ENCODE measurements at places on chromosomes 6 and 20. TPM values are rescaled to one million over a fixed set of nuclear protein-coding genes. Genes with fewer than 3 reads are reported as not detected.

GRCh38 chr6:40738551-40739193 lies 151.5 kb upstream of the LRFN2 start:
- peak; percentile 71 for DNase-seq

GRCh38 chr6:88670369-88670768 lies 293.0 kb downstream of the RNGTT start:
- no peak for DNase-seq

DNA sequence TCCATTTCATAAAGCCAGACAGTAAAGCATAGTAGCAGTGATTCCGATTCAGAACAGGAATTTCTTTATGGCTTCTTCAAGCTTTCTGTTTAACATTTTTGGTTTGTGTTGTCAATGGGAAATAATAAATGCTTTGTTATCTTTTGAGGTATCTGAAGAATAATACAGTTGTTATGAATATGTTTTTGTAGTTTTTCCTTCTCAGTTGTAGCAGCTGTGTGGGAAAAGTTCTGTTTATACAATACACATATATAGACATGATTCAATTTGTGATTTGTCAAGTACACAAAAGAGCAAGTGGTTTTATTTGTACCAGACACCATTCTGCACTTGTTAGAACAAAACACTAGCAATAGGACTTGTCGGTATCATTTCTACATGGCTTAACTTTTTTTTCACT lies 96.6 kb downstream of the CDYL start:
- no peak for DNase-seq

DNA sequence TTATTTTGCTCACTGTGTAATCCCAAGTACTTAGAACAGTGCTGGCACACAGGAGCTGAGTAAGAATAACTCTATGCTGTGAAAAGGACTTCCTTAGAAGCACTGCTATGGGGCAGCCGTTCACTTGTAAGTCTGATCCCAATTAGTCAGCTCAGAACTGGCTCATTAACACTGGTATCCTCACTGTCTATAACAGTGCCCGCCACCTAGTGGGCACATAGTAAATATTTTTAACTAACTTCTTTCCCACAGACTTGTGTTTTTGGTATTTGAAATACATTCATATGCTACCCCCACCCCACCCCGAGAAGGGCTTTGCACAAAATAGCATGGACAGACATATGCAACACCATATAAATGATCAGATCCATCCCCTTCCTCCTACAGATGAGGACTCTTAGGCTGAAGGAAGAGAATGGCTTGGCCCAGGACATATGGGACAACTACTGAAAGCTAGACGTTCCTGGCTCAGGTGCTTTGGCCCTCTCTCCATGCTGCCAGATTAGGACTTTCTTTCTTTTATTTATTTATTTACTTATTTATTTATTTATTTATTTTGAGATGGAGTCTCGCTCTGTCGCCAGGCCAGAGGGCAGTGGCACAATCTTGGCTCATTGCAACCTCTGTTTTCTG lies 47.1 kb downstream of the DST start:
- peak; percentile 60 for DNase-seq

DNA sequence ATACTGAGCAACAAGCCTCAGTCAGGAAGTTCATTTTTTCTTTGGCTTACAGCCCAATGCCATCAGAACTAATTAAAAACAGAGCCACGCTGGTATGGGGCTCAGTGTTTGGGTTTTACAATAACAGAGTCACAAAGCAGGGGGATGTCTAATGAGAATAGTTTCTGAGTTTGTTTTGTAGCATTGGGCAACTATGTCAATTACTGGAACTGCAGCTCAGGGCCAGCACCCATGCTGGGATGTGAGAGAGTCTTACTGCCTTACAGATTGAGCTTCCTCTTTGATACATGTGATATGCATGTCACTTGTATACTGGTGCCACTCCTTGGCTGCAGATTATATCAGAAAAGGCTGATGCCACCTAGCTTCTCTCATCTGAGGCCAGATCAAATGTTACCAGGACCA lies 117.6 kb downstream of the TFAP2B start:
- peak; percentile 74 for DNase-seq

GRCh38 chr6:169800668-169801395 lies 49.4 kb downstream of the ERMARD start:
- DNase-seq, result no peak

DNA sequence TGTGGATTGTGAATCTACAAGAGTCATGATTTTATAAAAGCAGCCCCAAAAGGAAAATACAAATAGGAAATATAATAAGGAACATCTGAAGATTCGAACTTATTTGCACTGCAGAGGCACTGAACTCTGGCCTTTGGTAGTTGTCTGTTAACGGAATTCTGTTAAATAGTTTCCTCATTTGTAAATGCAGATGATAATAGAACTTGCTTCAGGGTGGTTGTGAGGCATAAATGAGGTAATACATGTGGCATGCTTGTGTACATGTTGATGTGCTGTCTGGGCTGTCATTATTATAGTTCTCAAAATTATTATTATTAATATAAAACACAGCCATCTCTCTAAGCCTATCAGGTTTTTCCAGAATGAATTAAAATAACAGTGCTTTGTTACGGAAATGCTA lies 302.0 kb downstream of the NRN1 start:
- peak; percentile 44 for DNase-seq

DNA sequence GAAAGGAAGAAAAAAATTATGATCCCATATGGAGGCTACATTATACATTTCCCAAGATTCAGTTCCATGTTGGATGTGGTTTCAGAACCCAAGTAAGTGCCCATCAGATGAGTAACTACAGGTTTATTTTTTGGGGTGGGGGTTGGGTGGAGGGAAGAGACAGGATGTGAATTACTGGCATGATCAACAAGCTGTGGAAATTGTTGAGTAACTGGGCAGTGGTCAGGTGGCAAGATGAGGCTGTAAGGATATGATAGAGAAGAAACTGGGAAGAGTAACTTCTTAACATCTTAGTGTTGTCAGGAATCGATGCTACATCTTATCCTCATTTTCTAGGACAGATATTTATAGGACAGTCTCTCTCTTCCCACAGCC lies 153.5 kb downstream of the CFAP61 start:
- no peak for DNase-seq

DNA sequence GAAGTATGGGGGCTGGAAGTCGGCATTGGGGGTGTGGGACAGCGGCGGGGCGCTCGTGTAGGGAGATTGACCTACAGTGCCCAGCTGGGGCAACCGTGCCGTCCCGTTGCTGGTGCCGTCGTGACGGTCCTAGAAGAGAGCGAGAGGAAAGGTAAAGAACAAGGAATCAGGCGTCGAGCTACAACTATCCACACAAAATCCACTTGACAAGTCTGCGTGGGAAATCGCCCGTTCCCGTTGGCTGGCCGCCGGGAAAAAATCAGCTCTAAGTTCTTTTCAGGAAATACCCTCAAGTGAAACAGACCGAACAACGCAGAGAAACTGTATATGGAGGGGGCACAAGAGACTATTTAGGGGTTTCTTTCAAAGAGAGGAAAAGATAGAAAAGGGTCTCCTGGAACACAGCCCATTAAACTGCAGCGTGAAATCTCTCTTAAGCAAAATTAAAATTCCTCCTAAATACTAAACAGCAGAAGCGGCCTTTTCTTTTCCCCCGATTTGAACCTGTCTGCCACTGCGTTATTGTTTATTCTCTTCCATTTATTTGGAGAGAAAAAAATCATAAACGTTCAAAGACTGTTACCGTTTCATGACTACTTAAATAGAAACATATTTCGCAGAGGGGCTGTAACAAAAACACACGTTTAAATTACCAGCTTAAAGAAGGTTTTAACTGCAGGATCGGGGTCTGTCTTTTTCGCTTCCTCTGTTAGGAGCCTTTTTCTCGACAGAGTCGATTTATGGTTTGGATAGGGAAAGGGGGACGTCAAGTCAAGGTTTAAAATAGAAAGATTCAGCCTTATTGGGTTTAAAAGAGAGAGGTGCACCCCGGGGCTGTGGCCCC lies 4.4 kb downstream of the TFAP2A start:
- no peak for DNase-seq

DNA sequence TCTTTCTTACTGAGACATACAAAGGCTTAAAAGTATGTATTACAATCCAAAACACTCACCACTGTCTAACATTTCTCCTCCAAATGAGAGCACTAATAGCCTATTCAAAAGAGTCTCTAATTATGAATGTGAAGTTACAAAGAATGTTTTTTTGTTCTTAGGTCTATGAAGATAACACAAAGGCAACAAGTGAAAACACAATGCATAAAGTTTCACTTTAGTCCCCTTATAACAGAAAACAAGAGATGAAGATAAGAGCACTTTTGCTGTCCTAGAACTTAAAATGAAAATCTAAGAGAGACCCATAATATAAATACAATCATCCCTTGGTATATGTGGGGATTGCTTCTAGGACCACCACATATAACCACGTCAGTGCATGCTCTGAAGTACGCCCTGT lies 25.6 kb downstream of the ITCH start:
- DNase-seq, result no peak

DNA sequence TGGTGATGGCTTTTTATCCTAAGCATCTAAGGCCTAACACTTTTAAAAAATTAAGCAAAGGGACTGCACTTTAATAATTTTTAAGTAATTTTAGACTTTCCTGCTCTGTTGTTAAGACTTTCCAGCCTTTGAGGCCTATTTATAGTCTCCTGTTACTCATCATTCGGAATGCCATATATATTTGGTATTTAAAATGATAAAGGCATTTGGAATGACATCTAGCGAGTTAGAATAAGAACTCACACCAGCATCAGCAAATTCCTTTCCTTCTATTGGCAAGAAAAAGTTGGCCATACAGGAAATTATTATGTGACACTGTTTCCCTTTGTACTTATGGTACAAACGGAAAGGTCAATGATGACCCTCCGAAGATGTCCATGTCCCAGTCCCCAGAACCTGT lies 88.1 kb upstream of the STMND1 start:
- DNase-seq, result no peak

- DNase-seq, result peak; percentile 81
These were observed 11.8 kb downstream of the TMEM14B start for GRCh38 chr6:10759312-10759839.

- no peak for DNase-seq
These were observed 6.1 kb downstream of the RAMACL start for GRCh38 chr6:166580076-166581050.

GRCh38 chr6:89482126-89482525 lies 49.2 kb downstream of the ANKRD6 start:
- DNase-seq, result no peak

DNA sequence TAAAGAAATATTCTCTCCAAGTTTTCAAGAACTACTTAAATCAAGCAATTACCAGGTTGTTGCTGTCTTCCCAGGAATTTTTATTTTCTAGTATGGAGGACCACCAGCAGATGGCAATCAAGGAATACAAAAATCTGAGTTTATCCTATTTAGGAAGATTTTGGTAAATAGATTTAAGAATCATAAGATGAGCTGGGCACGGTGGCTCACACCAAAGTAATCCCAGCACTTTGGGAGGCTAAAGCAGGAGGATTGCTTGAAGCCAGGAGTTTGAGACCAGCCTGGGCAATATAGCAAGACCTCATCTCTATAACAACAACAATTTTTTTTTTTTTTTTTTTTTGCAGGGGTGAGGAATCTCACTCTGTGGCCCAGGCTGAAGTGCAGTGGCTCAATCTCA lies 19.3 kb upstream of the SEC63 start:
- no peak for DNase-seq

DNA sequence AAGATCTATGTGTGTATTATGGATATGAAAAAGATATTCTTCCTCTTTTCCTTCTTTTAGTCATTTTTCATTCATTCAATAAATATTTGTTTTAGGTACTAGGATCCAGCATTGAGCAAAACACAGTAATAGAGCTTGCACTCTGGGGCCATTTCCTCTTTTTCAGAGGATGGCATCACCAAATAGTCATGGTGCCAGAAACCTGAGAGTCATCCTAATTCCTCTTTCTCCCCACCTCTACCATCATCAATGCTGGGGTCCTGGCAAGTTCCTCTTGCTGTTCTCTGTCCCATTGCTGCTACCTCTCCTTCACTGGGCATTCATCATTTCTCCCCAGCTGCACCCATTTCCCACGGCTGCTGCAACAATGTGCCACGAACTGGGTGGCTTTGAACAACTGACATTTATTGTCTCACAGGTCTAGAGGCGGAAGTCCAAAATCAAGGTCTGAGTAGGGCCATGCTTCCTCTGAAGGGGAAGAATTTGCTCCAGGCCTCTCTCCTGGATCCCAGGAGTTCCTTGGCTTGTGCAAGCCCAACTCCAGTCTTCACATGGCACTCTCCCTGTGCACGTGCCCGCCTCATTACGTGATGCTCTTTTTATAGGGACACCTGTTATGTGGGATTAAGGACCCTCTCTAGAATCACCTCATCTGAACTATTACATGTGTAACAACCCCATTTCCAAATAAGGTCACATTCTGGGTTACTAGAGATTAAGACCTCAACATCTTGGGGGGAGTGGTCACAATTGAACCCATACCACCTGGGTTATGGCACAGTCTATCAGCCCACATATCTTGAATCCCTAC lies 9.5 kb upstream of the IGF2R start:
- no peak for DNase-seq

- DNase-seq, result no peak
These were observed 29.1 kb downstream of the RPS12 start for GRCh38 chr6:132843316-132844035.

GRCh38 chr6:136798044-136798443 lies 5.8 kb upstream of the MAP3K5 start:
- no peak for DNase-seq

GRCh38 chr6:137571854-137572253 lies 77.7 kb upstream of the OLIG3 start:
- DNase-seq, result no peak

- DNase-seq, result no peak
These were observed 47.2 kb downstream of the FILIP1 start for GRCh38 chr6:75446241-75446880.

- DNase-seq, result no peak
These were observed 1.9 kb upstream of the EBF4 start for GRCh38 chr20:2690718-2691117.

DNA sequence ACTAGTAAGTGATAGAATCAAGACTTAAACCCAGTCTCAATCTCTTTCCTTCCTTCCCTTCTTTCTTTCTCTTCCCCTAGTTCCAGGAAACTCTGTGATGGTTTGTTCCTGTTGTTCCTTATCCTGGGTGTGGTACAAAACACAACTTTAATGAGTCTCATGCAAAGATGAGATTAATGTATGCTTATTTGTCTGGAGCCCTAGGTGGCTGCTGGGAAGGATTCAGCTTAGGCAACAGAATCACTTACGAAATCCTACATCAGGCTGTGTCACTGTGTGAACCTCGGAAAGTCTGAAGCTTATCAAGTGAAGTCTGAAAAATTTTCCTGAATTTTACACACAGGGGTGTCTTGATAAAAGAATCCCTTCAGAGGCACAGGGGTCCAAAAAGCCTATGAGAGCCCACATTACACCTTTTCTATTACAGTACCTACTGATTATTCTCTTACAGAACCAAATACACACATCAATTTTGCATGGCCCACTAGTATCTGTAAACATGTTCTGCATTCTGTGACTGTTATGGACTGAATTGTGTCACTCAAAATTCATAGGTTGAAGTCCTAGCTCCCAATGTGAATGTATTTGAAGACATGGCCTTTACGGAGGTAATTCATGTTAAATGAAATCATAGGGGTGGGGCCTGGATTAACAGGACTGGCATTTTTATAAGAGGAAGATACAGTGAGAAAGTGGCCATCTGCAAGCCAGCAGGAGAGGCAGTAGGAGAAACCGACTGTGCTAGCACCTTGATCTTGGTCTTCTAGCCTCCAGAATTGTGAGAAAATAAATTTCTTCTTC lies 144.7 kb downstream of the MYB start:
- no peak for DNase-seq

GRCh38 chr6:14306151-14306906 lies 188.8 kb downstream of the CD83 start:
- no peak for DNase-seq

Gene TDRD6
- total RNA-seq, result 0.20 TPM

Gene FANCE
- total RNA-seq, result 9.4 TPM

Gene CCN2
- 83.1 TPM for total RNA-seq

Gene RBM24
- total RNA-seq, result 25.8 TPM

Gene NFATC2
- total RNA-seq, result 6.0 TPM

Gene NTSR1
- total RNA-seq, result 0.10 TPM

Gene BPIFB3
- not detected for total RNA-seq
